ENCODE measurements at places on chromosomes 16 and 17. TPM values are rescaled to one million over a fixed set of nuclear protein-coding genes. Genes with fewer than 3 reads are reported as not detected.
A peak's percentile ranks its signal among the peaks of the same experiment; 100 is the strongest.

The MYH13 gene
- not detected for total RNA-seq

DNA sequence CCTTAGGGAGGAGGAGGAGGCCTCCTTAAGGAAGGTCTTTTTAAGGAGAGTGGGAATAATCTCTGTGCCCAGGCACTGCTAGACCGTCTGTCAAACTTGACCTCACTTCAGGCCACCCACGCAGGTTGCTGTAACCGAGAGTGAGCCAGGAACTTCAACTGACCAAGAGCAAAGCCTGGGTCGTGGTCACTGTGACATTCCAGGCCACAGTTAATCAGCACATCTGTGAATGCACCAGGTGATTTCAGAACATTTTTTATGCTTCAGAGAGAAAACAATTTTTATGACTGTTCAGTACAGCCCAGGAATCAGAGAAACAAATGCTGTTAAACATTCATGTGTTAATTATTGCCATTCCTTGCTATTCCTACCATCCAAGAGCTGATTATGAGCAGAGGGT is 226.6 kb upstream of the ASIC2 start:
- no peak for DNase-seq

DNA sequence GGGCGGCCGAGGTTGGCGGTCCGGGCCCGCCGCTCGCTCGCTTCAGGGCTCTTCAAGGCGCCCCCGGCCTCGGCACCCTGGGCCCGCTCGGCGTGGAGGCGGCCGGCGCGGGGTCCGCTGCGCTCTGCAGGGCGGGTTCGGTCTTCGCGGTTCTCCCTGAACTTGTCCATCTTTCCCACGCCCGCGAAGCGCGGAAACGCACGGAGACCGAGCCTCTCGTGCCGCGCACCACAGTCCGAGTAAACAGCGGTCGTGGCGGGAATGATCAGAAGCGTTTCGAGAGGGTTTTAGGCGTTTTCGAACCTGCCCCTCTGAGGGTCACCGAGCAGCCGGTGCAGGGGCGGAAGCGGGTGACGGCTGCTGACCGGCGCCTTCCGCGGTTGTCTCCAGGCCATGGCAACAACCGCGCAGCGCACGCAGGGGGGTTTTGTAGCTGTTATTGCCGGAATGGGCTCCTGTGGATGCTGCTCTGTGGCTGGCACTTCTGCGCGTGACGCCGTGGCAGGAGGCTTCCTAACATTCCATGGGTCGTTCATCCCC is 414 bp downstream of the NARF start:
- peak; percentile 11 for DNase-seq

- no peak for DNase-seq
Measured at GRCh38 chr17:58947411-58947810, 159.3 kb downstream of the TRIM37 start.

DNA sequence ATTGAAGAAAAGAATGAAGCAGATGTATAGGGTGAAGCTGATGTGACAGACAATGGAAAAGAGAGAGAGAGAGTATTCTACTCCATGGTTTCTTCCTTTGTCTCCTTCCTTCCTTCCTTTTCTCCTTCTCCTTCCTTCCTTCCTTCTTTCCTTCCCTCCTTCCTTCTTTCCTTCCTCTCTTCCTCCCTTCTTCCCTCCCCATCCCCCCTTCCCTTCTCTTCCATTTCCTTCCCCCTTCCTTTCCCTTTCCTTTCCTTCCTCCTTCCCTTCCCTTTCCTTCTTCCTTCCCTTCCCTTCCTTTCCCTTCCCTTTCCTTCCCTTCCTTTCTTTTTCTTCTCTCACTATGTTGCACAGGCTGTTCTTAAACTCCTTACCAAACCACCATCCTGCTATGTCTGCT is 55.7 kb upstream of the GPR139 start:
- no peak for DNase-seq

DNA sequence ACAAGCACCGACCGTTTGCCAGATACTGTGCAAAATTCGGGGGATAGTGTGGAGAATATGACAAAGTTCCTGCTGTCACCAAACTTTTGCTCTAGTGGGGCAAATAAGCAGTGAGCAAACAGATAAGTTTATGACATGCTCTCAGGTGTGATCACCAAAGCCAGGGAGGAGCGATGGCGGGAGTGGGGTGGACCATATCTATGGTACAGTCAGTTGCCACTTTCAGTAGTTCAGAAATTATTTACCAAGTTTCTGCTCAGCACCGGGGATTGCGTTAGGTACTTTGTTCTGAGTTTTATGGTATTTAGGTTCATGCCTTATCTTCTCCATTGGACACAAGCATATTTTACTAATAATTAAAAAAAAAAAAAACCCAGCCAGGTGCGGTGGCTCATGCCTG is 11.9 kb downstream of the MSI2 start:
- no peak for DNase-seq
